Stimulated activated CD4-positive, alpha-beta T cell treated with anti-CD3 and anti-CD28 coated beads, Interleukin-12 subunit alpha, Interleukin-12 subunit beta, amount 100 ng/mL, for 24 hours (primary cell): ENCODE measurements at places on chromosomes 2 and 18.
A peak's percentile ranks its signal among the peaks of the same experiment; 100 is the strongest.

- DNase-seq = no peak
Observed at GRCh38 chr18:77123320-77124231, 9.0 kb downstream of the MBP start.

DNA sequence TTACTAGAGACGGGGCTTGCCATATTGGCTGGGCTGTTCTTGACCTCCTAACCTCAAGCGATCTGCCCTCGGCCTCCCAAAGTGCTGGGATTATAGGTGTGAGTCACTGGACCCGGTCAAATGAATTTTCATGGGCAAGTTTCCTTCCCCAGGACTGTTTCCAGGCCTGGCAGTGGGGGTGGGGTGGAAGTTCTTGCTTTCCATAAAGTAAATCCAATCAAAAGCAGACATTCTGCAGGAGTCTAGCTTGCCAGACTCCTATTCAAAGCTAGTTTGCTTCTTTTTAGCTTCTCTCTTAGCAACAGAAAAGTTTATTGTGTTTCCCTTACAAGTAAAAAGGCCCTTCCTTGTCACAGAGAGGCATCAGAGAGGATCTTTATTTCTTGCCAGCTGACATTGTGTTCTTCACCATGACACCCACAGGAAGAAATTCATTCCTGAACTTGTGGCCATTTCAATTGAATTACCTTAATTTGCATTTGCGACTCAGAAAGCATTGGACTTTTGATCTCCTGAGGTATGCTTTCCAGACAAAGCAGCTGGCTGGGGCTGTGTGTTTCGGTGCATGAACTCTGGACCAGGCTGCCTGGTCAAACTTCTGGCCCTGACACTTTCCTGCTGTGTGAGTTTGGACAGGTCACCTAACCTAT, 37.9 kb downstream of the LYPD1 start:
- no peak for DNase-seq

- DNase-seq = no peak
Observed at GRCh38 chr2:235077046-235077445, 125.2 kb downstream of the SH3BP4 start.

DNA sequence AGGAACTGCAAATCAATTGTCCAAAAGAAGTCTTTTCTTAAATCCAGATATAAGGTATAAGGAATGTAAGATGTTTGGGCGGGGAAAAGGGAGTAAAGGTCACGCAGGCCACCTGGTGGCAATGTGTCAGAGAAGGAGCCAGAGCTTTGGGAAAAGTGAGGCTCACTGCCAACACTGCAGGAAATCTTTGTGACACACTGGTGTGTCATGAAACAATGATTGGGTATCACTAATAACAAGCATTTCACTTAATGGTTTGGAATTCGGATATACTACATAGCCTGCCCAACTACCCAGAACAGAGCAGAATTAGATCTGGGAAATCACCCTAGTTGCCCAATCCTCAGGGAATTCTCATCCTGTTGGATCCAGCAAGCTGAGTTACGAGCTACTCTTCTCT, 61.0 kb downstream of the RBMS1 start:
- DNase-seq = no peak

GRCh38 chr18:71899707-71900472, 644.3 kb downstream of the CBLN2 start:
- DNase-seq = no peak

DNA sequence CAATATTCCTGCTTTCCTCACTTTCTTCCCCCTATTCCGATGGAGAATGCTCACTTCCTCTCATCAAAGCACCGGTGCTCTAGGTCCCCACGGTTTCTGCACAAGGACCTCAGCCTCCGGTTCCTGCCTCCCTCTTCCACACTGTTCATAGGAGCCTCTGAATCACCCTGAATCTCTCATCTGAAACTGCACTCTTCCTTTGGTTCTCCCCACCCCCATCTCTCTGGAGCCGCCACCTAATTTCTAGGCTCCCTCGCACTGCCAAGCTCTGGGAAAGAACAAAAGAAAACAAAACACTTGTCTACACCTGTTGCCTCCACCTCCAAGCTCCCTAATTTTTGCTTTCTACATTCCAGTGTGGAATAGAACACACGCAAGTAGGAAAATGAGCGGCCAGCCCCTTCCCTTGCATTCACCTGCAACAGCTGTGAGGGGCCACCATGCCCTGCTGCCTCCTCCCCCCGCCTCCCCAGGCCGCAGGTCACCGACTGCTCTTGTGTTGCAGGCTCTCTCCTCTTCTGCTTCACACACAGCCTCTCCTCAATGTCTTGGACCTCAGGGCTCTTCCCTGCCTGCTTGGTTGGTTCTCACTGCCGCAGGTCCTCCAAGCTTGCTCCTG, 9.6 kb downstream of the FBXO15 start:
- peak; percentile 8 for DNase-seq

DNA sequence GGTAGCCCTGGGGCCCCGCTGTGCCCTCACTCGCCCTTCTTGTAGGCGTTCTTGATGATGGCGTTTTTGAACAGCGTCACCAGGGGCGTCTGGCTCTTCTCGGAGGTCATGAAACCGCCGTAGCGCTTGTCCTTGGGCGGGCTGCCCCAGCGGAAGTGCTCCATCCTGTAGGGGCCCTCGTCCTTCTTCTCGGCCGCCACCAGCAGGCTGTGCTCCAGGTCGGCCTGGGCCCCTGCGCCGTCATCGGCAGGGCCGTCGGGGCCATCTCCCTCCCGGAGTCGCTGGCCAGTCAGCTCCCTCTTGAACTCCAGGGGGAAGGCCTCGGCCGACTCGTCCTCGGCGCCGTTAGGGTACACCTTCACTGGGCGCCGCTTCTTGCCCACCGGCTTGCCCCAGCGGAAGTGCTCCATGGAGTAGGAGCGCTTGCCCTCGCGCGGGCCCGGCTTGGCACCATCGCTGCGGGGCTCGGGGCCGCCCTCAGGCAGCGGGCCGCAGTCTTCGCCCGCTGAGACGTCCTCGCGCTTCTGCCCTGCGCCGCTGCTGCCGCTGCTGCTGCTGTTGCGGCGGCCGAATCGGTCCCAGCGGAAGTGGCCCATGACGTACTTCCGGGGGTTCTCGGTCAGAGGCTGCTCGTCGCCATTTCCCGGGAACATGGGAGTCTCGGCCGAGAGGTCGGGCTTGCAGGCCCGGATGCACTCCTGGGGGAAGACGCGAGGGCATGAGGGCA, 7.2 kb downstream of the POMC start:
- DNase-seq = peak; percentile 68

GRCh38 chr2:188395903-188396689, 104.4 kb downstream of the GULP1 start:
- no peak for DNase-seq

DNA sequence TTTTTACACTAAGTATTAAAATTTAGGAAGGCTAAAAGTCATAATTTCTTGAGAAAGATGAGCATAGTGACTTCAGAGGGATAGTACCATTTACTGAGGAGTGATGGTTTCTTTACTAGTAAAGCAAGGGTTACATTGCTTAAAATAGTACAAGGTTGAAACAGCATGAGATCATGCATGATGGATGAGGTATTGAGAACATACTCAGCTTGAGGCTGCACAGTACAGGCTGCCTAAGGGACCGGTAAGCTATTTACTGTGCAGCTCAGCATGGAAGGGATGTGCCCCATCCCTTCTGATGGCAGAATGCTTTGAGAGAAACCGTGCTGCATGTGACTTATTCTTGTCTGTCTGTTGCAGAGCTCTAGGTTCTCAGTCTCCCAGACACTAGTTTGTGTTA, 122.1 kb downstream of the EML6 start:
- DNase-seq = no peak

DNA sequence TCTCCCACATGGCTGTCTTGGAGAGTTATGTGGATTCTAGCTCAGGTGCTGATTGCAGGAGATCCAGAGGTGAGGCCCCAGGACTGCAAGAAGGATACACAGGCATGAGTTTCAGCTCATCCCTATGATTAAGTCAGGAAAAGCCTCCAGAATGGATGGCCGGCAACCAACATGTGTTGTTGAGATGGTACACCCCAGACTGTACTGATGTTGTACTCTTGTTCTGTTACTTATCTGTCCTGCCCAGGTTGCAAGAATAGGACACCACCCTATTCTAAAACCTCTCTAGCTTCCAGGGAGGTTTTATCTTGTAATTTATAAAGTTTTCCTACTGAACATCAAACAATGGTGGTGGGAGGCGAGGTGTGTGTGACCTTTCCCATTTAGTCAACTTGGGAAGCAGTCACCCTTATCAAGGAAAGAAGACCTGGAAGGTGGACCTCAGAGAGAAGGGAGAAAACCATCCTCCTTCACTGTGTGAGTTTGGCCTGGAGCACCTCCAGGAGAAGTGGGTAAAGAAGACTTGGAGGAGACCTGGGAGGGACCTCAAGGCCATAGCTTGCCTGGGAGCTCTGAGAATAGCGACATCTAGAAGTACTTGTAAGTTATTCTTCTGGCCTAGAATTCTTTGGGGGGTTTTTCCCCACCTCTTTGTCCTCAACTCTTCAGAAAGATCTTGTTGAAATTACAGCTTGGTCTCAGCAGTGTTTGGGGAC, 8.6 kb downstream of the FAM124B start:
- DNase-seq = no peak
